ENCODE measurements at places on chromosomes 5 and 9.

- DNase-seq = no peak
Observed at GRCh38 chr9:89442501-89442978, 55.4 kb downstream of the SEMA4D start.

GRCh38 chr5:126455728-126456127, 32.5 kb downstream of the GRAMD2B start:
- no peak for DNase-seq

GRCh38 chr5:6652025-6652424, 18.8 kb downstream of the SRD5A1 start:
- DNase-seq = peak; percentile 20

GRCh38 chr9:115615821-115616665, 498.1 kb upstream of the TNC start:
- DNase-seq = no peak

DNA sequence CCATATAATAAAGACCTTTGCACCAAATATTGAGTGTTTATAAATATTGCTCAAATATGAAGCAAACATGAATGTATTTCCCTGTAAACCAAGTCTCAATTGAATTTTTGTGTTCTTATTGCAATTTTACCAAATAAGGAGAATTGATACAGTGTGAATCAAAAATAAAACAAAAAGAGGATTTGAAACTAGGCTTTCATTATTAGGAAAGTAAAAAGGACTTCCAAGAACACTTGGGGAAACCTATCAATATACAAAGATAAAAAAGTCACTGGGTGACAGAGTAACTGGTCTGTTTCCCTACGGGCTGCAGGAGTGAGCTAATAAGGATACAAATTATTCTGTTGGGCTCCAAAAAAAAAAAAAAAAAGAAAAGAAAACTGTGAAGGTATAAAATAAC, 44.8 kb upstream of the SNX2 start:
- DNase-seq = no peak

GRCh38 chr5:173229382-173229959, 5.5 kb downstream of the NKX2-5 start:
- no peak for DNase-seq

DNA sequence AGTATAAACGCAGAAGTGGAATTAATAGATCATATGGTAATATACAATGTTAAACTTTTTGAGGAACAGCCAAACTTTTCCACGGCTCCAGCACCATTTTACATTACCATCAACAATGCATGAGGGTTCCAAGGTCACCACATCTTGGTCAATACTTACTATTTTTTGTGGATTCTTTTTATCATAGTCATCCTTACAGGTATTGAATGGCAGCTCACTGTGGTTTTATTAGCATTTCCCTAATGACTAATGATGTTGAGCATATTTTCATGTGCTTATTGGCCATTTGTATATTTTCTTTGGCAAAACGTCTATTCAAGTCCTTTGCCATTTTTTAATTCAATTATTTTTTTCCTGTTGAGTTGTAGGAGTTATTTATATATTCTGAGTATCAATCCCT, 14.1 kb upstream of the RAPGEF6 start:
- DNase-seq = no peak

GRCh38 chr9:134374301-134375010, 48.2 kb downstream of the RXRA start:
- no peak for DNase-seq

Data from NCI-H2107 (cell line).